Mesothelial cell of epicardium (in vitro differentiated cells): ENCODE measurements at places on chromosomes 6 and 20.

DNA sequence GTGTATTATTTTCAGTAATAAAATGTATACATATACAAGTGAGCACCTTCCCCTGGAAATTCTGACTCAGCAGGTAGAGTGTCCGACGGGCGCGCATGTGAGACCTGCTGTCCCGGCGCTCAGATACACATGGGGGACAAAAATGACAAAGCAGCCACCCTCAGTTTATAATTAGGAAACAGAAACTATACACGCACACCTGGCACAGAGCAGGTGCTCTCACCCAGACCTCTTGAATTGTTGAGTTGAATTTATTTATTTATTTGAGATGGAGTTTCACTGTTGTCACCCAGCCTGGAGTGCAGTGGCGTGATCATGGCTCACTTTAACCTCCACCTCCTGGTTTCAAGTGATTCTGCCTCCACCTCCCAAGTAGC is 180.4 kb downstream of the ZDHHC14 start:
- H3K27ac ChIP-seq: no peak overlapping the region
- no peak overlapping the region for H3K4me3 ChIP-seq
- DNase-seq: no peak
- H3K36me3 ChIP-seq: no peaks in the 10 kb centered on the region
- no peaks in the 10 kb centered on the region for H3K27me3 ChIP-seq

DNA sequence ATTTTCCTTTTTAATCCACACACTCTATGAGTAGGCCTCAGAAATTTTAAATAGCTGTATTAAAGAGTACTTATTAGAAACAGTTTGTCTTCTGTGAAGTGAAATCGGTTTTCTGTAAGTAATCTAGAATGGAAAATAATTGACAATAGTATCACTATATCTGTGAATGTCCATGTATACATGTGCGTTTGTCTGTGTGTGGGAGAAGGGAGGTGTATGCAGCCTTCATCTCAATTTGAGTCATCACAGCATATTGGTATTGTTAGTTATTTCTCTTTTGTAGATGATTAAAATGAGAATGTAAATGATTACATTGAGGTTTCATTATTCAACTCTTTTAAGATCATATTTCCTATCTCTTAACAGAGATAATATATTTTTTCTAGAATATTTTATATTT is 206.0 kb downstream of the EYS start:
- DNase-seq: no peak
- no peak overlapping the region for H3K4me3 ChIP-seq
- no peak overlapping the region for H3K27ac ChIP-seq
- peaks cover 7% of the 10 kb centered on the region for H3K4me1 ChIP-seq
- no peaks in the 10 kb centered on the region for H3K36me3 ChIP-seq

DNA sequence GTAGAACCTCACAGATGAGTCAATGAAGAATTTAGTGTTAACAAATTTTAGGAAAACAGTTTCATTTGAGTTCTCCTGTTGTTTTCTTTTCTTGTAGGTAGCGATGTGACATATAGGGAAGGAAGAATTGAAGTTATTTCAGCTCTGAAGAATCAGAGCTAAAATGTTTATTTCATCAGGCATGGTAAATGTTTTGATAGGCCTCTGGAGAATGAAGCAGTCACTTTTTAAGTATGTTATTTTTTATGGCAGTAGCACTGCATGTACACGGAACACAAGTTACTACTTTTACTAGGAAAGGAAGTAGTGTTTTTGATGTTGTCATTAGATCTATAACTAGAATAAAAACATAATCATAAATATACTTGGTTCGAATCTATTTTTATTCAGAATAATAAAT is 1357.3 kb upstream of the CITED2 start:
- no peak for DNase-seq
- H3K4me3 ChIP-seq: no peak overlapping the region
- H3K4me1 ChIP-seq: peaks cover 25% of the 10 kb centered on the region
- no peaks in the 10 kb centered on the region for H3K27me3 ChIP-seq
- no peak overlapping the region for H3K27ac ChIP-seq
- no peaks in the 10 kb centered on the region for H3K36me3 ChIP-seq

GRCh38 chr20:52312132-52312729 is 120.7 kb upstream of the ZFP64 start:
- H3K27ac ChIP-seq: no peak overlapping the region
- peaks cover 20% of the 10 kb centered on the region for H3K27me3 ChIP-seq
- DNase-seq: no peak
- no peaks in the 10 kb centered on the region for H3K36me3 ChIP-seq
- H3K4me3 ChIP-seq: no peak overlapping the region

- peaks cover 8% of the 10 kb centered on the region for H3K27me3 ChIP-seq
- H3K27ac ChIP-seq: no peak overlapping the region
- H3K4me1 ChIP-seq: peaks cover under 1% of the 10 kb centered on the region
Measured at GRCh38 chr6:95280686-95281273, 296.6 kb upstream of the MANEA start.

DNA sequence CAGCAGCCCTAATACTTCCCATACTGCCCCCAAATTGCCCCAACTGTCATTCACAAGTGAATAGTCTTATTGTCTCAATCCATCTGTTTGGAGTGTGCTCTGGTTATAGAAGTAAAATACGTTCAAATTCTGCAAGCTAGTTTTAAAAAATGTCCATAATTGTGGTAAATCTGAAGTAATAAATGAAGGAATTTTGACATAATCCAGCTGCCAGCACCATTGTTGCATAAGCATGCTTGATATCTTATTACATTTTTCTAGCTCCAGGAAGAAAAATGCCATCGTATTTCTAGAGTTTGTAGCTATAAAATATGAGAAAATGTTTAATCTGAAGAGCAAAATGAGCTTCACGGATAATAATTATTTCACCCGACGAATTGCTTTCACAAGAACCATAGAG is 664.7 kb downstream of the RFPL4B start:
- H3K4me1 ChIP-seq: peaks cover 43% of the 10 kb centered on the region
- H3K27ac ChIP-seq: peak overlapping the region; percentile 65
- no peaks in the 10 kb centered on the region for H3K27me3 ChIP-seq
- DNase-seq: no peak
- H3K36me3 ChIP-seq: no peaks in the 10 kb centered on the region

DNA sequence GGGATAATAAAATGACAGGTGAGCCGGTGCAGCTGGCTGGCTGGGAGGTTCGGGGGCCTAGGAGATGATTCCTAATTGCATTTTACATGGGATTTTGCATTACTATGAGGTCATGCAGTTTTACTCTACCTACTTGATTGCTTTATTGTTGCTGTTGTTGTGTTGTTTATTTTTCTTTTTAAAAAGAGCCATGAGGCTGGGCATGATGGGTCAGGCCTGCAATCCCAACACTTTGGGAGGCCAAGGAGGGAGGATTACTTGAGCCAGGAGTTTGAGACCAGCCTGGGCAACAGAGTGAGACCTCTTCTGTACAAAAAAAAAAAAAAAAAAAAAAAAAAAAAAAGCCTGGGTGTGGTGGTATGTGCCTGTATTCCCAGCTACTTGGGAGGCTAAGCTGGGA is 104.8 kb downstream of the GJA1 start:
- DNase-seq: no peak
- H3K36me3 ChIP-seq: no peaks in the 10 kb centered on the region
- no peak overlapping the region for H3K4me3 ChIP-seq
- peaks cover 16% of the 10 kb centered on the region for H3K4me1 ChIP-seq
- H3K27me3 ChIP-seq: no peaks in the 10 kb centered on the region

DNA sequence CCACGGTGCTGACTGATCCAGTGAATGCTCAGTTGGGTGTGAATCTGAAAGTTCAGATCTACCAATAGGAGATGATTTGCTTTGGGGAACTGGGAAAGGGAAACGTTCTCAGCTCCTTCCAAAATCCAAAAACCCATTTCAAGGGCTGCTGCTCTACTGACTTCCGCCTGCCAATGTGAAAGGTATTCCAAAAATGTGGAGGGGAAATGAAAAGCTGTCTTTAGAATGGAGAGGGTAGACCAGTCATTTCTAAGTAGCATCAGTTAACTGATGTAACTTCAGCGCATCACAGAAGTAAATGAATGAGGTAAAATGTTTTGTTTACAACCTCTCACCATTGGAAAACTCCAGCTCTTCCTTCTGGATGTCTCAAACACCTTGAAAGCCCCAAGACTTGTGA is 19.6 kb upstream of the EYA2 start:
- H3K27ac ChIP-seq: no peak overlapping the region
- H3K27me3 ChIP-seq: no peaks in the 10 kb centered on the region
- H3K4me3 ChIP-seq: no peak overlapping the region
- no peaks in the 10 kb centered on the region for H3K36me3 ChIP-seq

DNA sequence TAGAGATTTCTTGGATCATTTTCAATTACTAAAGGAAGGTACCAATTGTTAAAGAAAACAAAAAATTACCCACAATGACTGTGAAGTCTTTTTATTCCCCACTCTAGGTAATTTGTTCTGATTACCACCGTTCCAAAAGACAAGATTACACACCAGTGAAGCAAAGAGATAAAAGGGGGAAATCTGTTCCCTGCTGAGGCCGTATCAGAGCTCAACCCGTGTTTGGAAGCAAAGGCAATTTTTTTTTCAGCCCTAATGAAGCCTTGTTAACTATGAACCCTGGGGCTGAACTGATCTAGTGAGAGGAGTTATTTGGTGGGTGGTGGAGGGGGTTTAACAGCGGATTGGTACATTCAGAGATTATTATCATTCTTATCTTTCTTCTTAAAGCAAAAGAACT is 128.5 kb downstream of the ALDH8A1 start:
- no peak for DNase-seq
- peaks cover 3% of the 10 kb centered on the region for H3K36me3 ChIP-seq
- no peaks in the 10 kb centered on the region for H3K27me3 ChIP-seq
- H3K4me1 ChIP-seq: peaks cover 28% of the 10 kb centered on the region
- peak overlapping the region; percentile 57 for H3K27ac ChIP-seq
